ENCODE measurements at places on chromosomes 5 and 9.

DNA sequence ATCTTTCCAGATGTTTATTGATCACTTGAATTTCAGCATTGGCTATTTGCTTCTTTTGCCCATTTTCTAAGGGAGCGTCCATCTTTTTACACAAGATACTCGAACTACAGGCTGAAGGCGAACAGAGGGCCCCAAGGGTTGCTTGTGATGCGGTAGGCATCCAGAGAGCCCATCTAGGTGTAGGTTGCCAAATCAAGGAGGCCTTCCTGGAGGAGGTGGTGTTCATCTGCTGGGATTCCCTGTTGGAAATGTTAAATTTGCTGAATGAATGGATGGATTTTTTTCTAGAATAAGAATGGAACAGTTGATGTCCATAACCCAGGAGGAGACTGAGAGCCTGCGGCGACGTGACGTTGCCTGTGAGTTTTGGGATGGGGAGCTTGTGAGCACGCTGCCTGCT, 31.4 kb downstream of the LRSAM1 start:
- no peak for DNase-seq

- DNase-seq, result no peak
These were observed 44.4 kb upstream of the RAI14 start for GRCh38 chr5:34611464-34612415.

- DNase-seq, result no peak
These were observed 74.7 kb upstream of the COL5A1 start for GRCh38 chr9:134566936-134567335.

- no peak for DNase-seq
These were observed 11.1 kb upstream of the CAST start for GRCh38 chr5:96651047-96651446.

- DNase-seq, result no peak
These were observed 17.2 kb upstream of the QRFP start for GRCh38 chr9:130913599-130914416.

GRCh38 chr5:96742538-96742937, 65.2 kb downstream of the ERAP1 start:
- DNase-seq, result no peak

GRCh38 chr5:30604648-30605262, 588.7 kb upstream of the CDH6 start:
- DNase-seq, result no peak

GRCh38 chr5:39815711-39816110, 390.9 kb upstream of the DAB2 start:
- DNase-seq, result no peak

- DNase-seq, result no peak
These were observed 408.3 kb downstream of the ENC1 start for GRCh38 chr5:74232276-74232675.

DNA sequence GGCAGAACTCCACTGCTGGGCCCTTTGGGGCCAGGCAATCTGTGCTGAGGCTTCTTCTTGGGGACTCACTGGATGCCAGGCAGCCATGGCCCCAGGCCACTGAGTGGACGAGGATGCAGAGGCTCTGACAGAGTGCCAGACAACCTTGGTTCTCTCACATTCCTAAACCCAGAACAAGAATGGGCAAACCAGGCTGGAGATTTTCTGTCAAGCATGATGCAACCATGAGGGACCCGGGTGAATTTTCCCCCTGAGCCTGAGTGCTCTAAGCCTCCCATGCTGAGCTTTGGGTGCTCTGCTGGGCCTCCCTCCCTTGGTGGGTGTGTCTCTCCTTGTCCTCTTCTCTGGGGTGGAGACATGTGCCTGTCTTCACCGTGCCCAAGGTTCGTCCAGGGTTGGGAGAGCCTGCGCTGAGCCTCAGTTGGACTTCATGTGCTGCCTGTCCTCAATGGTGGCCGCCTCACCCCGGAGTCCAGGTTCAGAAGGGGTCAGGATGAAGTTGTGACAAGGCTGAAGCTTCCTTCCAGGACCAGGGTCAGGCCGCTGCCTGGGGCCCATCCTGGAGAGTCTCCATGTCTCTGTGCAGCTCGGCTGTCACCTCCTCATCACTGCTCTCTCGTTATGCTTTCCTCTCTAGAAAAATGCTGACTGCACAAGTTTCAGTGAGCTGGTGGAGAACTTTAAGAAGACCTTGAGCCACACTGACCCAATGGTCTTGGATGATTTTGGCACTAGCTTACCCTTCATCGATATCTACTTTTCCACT, 24.1 kb downstream of the PITX1 start:
- DNase-seq, result no peak

DNA sequence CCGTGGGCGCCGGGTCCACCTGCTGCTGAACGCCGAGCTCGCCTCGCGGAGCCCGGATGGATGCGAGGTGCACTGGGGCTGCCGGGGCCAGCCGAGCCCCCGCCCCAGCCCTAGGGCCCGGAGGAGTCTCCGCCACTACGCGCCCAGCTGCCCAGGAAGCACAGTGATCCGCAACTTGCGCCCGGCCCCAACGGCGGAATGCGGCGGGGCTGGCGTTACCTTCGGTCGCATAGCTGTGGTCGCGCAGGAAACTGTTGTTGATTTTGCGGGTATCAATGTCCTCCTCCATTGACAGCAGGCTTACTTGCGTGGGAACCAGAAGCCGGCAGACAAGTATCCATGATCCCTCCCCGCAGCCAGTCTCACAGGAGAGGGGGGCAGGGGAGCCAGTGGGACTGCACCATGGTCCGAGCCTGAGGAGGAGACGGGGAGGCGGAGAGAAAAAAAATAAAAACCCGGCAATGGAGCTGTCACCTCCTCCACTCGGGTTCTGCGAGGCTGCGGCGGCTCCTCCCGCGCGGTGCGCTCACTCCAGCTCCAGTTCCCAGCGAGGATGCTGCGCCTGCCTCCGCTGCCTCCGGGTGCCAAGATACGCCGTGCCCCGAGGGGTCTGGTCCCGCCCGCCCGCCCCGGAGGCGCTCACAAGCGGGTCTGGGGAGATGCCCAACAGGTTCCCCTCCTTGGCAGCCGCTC, 628 bp downstream of the PPP2R2B start:
- DNase-seq, result no peak

GRCh38 chr5:98464737-98465330, 308.6 kb upstream of the RGMB start:
- DNase-seq, result no peak

- DNase-seq, result no peak
These were observed 202.2 kb downstream of the GABBR2 start for GRCh38 chr9:98506422-98507054.
